ENCODE measurements at places on chromosomes 6 and 20.

DNA sequence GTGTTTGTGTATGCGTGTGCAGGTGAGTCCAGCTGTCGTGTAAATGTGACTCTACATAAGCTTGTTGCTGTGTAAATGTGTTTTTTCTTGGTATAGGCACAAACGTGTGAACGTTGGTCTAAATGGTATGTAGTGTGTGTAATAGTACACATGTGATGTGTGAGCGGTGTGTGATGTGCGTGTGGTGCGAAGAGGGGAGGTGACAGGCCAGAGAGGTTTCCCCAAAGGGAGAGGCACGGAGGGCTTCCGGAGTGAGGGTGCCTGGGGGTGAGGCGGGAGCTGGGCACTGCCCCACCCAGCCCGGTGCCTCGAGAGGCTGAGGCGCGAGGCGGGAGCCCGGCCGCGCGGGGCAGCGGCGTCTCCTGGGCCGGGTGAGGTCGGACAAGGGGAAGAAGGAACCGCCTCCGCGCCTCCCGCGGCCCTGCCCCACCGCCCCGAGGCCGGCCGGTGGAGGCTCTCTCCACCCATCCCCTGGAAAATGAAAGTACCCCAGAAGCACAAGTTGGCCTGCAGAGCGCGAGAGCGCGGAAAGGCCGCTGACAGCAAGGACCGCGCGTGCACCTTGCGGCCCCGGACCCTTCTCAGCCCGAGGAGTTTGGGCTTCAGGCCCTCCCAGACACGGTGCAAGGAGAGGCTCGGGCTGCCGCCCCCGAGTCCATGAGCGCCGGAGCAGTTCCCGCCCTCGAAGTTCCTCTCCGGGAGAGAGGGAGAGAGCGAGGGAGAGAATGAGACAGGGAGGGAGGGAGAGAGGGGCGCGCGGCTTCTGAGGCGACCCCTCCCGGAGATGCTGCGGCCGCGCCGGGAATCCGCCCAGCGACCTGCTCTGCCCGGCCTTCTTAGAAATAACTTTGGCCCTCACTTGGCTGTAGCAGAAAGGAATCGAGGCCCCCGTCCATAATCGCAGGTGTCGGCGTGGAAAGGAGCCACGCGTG is 43.2 kb upstream of the OSTM1 start:
- DNase-seq: peak; percentile 27

DNA sequence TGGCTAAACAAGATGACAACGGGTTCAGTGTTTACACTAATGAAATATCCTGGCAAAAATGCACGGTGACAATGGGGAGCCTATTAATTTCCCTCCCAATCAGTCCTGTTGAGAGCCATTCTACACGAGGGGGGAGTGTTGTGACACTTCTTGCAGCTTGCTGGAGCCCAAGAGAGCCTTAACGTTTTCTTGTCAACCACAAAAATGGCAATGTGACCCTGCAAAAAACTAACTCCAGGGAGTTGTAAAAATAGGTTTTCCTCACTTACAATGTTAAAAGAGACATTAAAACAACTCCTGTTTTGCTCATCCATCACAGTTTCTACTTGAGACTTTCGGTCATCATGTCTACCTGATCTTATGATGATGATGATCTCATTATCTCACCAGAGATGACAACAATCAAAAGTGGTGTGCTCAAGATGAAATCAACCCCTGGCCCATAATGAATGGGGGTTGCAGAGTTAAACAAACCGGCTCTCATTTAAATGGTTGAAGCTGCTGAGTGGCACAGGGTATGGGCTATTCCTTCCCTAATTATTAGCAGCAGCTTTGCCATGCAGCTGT is 57.9 kb downstream of the GJA10 start:
- no peak for DNase-seq

- DNase-seq: peak; percentile 3
Measured at GRCh38 chr6:51213811-51214210, 395.1 kb downstream of the TFAP2B start.

GRCh38 chr6:11808054-11808453 is 29.5 kb upstream of the ADTRP start:
- no peak for DNase-seq

DNA sequence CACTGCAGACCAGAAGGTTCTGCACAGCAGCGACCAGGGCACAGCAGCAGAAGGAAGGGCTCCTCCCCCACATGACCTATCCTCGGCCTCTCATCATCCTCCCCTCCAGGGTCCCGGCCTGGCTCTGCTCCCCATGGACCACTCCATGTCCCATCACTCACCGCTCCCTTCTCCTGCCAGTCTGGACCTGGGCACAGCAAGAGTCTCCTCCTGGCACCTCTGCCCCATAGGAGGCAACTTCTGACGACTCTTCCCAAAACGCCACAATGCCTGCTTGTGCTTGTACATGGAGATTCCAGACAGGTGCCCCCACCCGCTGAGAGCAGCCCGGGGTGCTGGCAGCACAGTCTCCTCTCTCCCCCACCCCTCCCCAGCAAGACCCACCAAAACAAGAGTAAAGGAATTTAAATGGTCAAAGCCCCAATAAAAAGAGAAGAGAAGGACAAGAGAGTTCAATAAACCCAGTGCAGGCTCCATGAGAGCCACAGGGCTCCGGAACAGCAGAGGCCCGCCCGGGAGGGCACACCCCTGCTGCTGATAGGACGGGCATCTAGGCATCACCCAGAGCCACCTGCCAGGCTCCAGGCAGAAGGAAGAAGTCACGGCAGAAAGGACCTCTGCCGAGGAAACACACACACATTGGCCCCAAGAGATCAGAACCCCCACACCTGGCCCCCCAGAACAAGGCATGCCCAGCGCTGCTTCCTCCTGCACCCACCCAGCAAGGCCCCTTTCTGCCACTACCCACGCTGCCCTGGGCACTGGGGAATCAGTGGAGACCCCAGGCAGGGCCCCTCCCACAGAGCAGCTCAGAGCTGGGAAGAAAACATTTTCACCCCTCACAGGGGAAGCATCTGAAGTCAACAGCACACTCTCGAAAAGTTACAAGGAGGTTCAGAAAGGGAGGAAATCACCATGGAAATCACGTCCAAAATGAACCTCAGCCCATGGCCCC is 15.2 kb downstream of the TAF4 start:
- no peak for DNase-seq

DNA sequence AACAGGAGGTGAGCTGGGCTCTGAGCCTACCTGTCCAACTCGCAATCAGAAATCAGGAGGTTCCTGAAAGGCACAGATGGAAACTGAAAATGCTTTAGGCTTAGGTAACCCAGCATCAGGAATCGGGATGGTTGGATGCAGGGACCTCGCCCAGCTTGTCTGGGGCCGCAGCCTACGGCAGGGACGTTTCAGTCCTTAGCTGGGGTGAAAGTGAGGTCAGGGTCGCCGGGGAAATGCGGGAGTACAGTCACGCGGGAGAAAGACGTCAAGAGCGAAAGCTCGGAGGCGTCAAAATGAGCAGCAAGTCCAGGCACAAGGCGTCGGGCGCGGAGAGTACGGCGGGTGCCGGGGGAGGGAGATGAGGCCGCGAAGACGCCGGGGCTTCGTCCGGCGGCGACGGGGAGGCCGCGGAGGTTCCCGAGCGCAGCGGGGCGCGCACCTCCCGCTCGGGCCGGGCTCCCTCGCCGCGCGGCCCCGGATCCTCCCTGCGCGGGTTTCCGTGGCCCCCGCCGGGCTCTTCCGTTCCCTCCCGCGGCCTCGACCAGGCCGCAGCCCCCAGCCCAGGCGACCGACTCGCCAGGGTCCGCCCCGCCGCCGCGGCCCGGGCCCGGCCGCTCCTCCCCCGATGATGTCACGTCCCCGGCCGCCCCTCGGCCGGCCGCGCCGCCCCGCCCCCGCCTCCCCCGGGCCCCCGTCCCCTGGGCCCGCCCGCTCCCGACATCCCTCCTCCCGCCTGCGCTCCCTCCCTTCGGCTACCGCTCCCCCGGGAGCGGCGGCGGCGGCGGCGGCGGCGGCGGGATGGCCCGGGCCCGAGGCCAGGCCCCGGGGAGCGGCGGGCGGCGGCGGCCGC is at the start of gene EBF4:
TSS of gene EBF4 (plus strand) at position 745 of the 850 bp plus-strand sequence. CDS start 866 bp downstream, outside the sequence.
- peak; percentile 76 for DNase-seq

- DNase-seq: no peak
Measured at GRCh38 chr6:142361345-142361744, 59.5 kb downstream of the ADGRG6 start.

- DNase-seq: peak; percentile 64
Measured at GRCh38 chr20:34268851-34269636, 27.8 kb downstream of the ASIP start.

GRCh38 chr20:14422892-14423291 is 85.5 kb upstream of the FLRT3 start:
- DNase-seq: no peak

DNA sequence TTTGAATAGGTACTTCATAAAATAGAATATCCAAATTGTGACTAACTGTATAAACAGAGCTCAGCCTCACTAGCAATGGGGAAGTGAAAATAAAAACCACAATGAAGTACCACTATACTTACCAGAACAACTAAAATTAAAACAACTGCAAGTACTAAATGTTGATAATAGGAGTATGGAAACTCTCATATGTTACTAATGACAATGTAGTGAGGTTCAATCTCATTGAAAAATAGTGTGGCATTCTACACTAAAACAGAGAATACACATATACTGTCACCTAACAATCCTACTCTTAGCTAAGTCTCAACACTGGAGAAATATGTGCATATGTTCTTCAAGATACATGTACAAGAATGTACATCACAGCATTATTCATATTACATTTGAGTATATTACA is 132.0 kb upstream of the CARMIL1 start:
- no peak for DNase-seq

GRCh38 chr6:64280569-64280968 is 645.0 kb downstream of the PHF3 start:
- peak; percentile 82 for DNase-seq

- DNase-seq: no peak
Measured at GRCh38 chr6:116714761-116715160, 33.8 kb downstream of the KPNA5 start.

DNA sequence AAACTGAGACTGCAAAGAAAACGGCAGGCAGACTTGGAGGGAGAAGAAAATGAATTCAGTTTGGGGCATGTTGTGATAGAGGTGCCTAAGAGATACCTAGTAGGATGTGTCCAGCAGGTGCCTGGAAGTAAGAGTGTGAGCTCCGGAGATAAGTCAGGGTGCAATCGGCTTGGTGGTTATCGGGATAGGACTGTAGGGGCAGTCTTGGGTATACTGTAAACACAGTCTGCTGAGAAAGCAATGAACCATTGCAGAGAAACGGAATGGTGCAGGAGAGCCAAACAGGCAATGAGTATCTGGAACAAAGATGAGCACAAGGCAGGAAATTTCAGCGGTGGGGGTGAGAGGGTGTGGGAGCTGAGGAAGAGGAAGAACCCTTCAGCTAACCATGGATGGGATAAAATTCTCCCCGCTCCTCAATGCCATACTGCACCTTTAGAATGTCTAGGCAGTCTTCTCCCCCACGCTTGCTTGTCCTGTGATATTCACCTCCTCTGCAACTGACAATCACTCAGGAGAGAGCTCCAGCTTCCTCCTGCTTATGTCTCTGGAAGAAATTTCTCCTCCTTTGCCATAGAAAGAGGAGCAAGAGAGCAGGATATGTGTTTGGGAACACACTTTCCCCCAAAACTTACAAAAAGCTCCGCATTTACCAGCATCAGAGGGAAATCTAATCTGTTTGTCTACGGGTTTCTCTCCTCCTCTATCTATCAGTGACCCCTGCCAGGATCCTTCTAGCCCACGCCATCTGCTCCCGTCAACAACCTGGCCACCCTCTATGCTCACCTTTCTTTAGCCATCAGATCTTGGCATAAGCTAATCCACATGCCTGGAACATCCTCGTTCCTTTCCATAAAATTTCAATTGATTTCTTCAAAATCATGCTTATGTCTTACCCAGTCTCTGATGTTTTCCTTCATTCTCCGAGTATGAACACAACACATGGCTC is 381.7 kb upstream of the JARID2 start:
- no peak for DNase-seq

All from lung (tissue), 17 donors.